Fibroblast of villous mesenchyme (primary cell): ENCODE measurements at places on chromosomes 6 and 20. TPM values are rescaled to one million over a fixed set of nuclear protein-coding genes. Genes with fewer than 3 reads are reported as not detected.

GNAS-AS1 gene
- total RNA-seq = 0.43 and 0.64 TPM in 2 replicates

ANKRD6 gene
- total RNA-seq = 1.3 TPM in 2 replicates

GRCh38 chr6:16420337-16420714, 181.9 kb downstream of the GMPR start:
- DNase-seq = no peak

DNA sequence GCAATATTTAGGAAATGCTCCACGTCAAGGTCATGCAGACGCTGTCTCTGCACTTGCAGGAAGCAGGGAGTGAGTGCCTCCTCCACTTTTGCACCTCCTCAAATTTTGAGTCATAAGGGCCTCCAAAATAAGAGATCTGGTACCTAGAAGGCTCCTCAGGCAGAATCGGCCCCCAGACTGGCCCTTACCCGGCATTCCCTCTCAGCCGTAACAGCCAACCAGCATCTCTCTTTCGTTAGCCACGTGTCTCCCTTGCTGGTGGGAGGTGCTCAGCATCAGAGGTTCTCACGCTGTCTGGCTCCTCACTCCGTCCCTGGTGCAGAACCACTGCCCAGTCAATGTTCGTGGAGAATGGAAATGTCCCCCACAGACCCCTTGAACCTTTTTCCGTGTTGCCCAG, 75.3 kb downstream of the ANKRD60 start:
- no peak for DNase-seq

GRCh38 chr20:54083459-54083858, 13.1 kb upstream of the BCAS1 start:
- DNase-seq = no peak

DNA sequence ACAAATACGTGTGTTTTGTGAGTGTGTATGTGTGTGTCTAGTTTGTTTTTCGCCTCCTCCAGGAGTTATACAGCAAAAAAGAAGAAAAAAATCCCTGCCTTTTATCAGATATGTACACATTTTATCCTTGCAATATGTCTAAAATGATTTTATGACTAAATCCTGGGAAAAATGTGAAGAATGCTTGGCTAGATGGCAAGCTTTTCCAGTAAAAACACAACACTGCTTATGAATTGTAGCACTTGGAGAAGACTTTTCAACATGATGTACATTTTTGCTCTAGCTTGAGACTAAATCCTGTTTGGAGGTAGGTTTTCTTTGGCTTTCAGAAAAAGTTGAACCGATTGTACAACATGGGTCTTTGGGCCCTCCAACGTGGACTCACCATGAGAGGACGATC, 160.2 kb downstream of the GMPR start:
- peak; percentile 87 for DNase-seq

DNA sequence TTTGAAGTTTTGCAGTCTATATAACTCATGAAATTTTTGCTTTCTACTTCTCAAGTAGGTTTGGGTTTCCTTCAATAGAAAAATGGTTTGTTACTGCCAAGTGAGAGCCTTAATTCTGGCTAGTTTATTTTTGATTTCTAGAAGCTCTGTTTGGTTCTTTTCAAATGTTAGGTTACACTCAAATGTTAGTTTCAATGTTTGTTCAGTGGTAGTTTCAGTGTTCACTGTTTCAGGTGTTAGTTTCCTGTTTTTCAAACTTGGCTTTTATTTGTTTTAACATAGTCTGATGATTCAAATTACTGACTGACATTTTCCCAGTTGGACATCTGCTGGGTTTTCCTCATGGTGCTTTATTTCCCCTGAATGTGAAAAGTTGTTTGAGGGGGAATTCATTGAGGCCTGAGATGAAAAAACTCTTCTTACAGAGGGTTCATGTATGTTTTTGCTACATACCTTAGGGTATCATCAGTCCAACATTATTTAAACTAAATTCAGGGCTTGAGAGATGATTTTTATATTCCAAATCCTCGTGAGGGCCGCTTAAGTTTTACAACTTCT, 189.0 kb downstream of the JARID2 start:
- DNase-seq = no peak

GRCh38 chr6:8536122-8536521, 100.8 kb upstream of the SLC35B3 start:
- no peak for DNase-seq

GRCh38 chr20:63117661-63118302, 98.1 kb downstream of the YTHDF1 start:
- no peak for DNase-seq
